Stomach (tissue), 19 donors: ENCODE measurements at places on chromosomes 11 and 22.

- H3K4me3 ChIP-seq: no peak overlapping the region
- H3K27ac ChIP-seq: no peak overlapping the region
- H3K4me1 ChIP-seq: no peaks in the 10 kb centered on the region
- no peak for DNase-seq
- H3K27me3 ChIP-seq: no peaks in the 10 kb centered on the region
Observed at GRCh38 chr11:70768346-70769095, 370.2 kb downstream of the CTTN start.

DNA sequence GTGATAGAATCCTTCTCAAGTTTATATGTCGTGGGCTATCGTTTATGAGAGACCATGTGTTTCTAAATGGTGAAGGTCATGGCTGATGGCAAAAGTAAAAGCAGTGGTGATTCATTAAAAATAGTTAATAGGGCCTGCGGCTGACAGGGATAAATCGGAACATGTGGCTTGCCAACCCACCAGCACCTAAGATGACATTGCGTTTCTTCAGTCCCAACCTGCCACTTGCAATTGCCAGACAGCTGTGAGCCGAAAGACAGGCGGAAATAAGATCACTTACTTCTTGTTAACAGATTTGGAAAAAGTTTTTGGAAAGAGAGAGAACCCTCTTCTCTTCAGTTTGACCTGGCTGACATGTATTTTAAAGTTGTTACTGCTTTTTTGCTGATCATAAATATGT is 131.5 kb upstream of the MPPED2 start:
- H3K27ac ChIP-seq: no peak overlapping the region
- H3K36me3 ChIP-seq: no peaks in the 10 kb centered on the region
- no peak for DNase-seq
- no peaks in the 10 kb centered on the region for H3K27me3 ChIP-seq
- H3K4me3 ChIP-seq: no peak overlapping the region
- no peaks in the 10 kb centered on the region for H3K4me1 ChIP-seq

DNA sequence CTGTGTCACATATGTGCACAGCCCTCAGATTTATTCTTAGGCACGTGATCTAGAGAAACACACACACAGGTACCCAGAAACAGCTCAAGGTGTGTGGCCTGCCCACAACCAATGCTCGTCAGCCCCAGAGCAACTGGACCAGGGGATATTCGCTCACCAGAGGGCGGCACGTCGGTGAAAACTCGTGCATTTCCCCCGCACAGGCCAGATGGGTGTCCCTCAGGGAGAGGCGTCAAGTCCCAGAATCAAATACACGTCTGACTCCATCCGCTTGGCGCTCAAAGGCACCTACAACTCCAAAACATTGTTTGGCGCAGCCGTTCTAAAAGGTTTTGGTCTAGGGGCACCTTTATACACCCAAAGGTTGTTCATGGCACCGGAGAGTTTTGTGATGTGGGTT is 429.0 kb downstream of the BRD1 start:
- no peaks in the 10 kb centered on the region for H3K27me3 ChIP-seq
- H3K27ac ChIP-seq: no peak overlapping the region
- H3K4me1 ChIP-seq: no peaks in the 10 kb centered on the region
- DNase-seq: peak; percentile 24
- no peaks in the 10 kb centered on the region for H3K36me3 ChIP-seq

- no peak for DNase-seq
- H3K27me3 ChIP-seq: no peaks in the 10 kb centered on the region
- H3K27ac ChIP-seq: peak overlapping the region; percentile 95
- H3K4me3 ChIP-seq: no peak overlapping the region
Observed at GRCh38 chr11:65579291-65579690, 3.4 kb downstream of the EHBP1L1 start.

- peak overlapping the region; percentile 99 for H3K27ac ChIP-seq
- no peaks in the 10 kb centered on the region for H3K27me3 ChIP-seq
- DNase-seq: no peak
- H3K36me3 ChIP-seq: peaks cover 12% of the 10 kb centered on the region
- peaks cover 69% of the 10 kb centered on the region for H3K4me1 ChIP-seq
- H3K4me3 ChIP-seq: peak overlapping the region; percentile 83
Observed at GRCh38 chr22:37562049-37562875, 2.0 kb downstream of the CDC42EP1 start.

GRCh38 chr11:75801362-75802020 is 13.5 kb upstream of the UVRAG start:
- no peaks in the 10 kb centered on the region for H3K4me1 ChIP-seq
- no peak overlapping the region for H3K27ac ChIP-seq
- DNase-seq: no peak
- H3K36me3 ChIP-seq: no peaks in the 10 kb centered on the region

DNA sequence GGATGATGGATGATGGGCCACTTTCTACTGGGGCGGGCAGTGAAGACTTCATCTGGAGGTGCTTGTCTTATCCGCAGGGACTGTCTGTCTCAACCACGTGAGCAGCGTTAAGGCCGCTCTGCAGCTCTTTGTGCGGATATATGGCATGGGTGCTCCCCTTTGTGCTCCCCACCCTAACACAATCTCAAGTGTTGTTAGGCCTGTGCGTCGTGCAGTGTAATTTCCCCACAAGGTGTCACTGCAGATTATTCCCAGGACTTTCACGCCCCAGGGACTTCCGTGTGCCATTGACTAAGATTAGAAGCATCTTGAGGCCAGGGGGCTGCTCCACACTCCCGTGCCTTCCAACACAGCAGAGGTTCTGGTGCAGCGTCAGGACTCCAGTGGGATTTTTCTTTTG is 65.3 kb downstream of the TBC1D22A start:
- H3K4me1 ChIP-seq: peaks cover 37% of the 10 kb centered on the region
- H3K27me3 ChIP-seq: no peaks in the 10 kb centered on the region
- H3K36me3 ChIP-seq: peaks cover 30% of the 10 kb centered on the region
- no peak for DNase-seq
- no peak overlapping the region for H3K27ac ChIP-seq

DNA sequence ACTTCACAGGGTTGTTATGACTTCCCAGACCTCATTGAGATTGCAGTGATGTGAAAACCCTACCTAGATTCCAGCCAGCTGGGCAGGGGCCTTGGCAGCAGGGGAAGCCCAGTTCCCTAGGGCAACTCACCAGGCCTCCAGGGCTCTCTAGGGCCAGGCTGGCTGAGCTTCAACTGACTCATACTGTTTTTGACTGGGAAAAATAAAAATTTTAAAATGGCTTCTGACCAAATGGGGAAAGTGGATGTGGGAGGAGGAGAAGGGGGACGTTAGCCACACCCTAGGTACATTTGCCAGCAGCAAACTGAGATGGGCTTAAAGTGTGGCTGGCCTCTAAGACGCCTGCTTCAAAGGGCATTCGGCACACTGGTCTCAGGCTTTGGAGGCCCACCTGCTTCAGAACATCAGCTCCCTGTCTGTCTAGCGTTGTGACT is 39.0 kb downstream of the BMAL1 start:
- no peak overlapping the region for H3K4me3 ChIP-seq
- H3K27me3 ChIP-seq: no peaks in the 10 kb centered on the region
- H3K36me3 ChIP-seq: no peaks in the 10 kb centered on the region
- no peak overlapping the region for H3K27ac ChIP-seq
- DNase-seq: no peak

DNA sequence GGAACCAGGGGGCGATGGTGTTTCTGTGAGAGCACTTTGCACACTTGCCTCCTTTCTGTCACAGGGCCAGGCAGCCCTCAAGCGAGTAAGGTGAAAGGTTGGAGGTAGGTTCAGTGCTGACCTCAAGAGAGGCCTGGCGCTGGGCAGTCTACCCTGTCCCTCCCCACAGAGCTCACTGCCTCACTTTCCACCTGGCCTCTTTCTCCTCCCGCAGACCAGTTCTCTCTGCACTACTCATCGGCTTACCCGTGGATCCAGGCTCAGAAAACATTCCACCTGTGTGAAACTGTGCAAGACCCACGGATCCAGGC is 16.8 kb downstream of the APOL5 start:
- H3K27me3 ChIP-seq: no peaks in the 10 kb centered on the region
- H3K27ac ChIP-seq: no peak overlapping the region
- no peaks in the 10 kb centered on the region for H3K4me1 ChIP-seq

- DNase-seq: peak; percentile 95
- peaks cover 29% of the 10 kb centered on the region for H3K36me3 ChIP-seq
- H3K4me1 ChIP-seq: peaks cover 14% of the 10 kb centered on the region
- H3K4me3 ChIP-seq: no peak overlapping the region
Observed at GRCh38 chr11:129861702-129862522, 33.5 kb downstream of the NFRKB start.

DNA sequence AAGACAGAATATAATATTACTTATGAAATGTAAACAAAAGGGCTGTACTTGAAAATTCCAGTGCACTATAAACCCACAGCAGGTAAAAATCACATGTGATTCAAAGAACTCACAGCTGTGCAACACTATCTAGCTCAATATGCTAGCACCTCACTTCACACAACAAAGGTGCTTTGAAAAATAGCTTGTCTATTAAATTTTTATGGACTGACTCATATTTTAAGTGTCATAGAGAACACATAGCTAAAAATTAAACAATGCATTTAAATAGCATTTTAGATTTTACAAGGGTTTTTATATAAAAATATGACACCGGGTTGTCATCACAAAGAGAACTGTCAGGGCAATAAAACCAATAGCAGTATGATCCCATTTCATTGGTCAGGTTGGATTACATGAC is 1390.5 kb upstream of the TENM4 start:
- H3K4me1 ChIP-seq: no peaks in the 10 kb centered on the region
- no peaks in the 10 kb centered on the region for H3K27me3 ChIP-seq
- no peak overlapping the region for H3K4me3 ChIP-seq
- DNase-seq: no peak
- no peak overlapping the region for H3K27ac ChIP-seq
- H3K36me3 ChIP-seq: no peaks in the 10 kb centered on the region

GRCh38 chr11:111549196-111549868 is 8.8 kb downstream of the LAYN start:
- H3K27me3 ChIP-seq: no peaks in the 10 kb centered on the region
- no peak overlapping the region for H3K27ac ChIP-seq
- peaks cover 13% of the 10 kb centered on the region for H3K36me3 ChIP-seq
- DNase-seq: no peak
- no peak overlapping the region for H3K4me3 ChIP-seq
- H3K4me1 ChIP-seq: no peaks in the 10 kb centered on the region

GRCh38 chr22:42961810-42962209 is 53.1 kb downstream of the PACSIN2 start:
- H3K36me3 ChIP-seq: peaks cover 7% of the 10 kb centered on the region
- peaks cover 46% of the 10 kb centered on the region for H3K4me1 ChIP-seq
- DNase-seq: no peak
- peak overlapping the region; percentile 73 for H3K27ac ChIP-seq
- H3K4me3 ChIP-seq: no peak overlapping the region

DNA sequence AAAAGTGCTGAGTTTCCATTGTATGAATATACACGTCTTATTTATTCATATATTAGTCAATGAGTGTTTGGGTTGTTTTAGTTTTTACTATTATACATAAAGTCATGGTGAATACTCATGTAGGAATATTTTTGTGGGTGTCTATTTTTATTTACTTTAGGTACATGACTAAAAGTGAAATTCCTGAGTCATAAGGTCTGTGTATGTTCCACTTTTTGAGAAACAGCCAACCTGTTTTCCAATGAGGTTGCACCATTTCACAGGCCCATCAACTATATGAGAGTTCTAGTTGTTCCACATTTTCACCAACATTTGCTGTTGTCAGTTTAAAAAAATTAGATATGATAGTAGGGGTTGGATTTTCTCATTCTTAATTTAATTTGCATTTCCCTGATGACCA is 6.6 kb upstream of the OR6X1 start:
- DNase-seq: no peak
- no peak overlapping the region for H3K27ac ChIP-seq
- H3K4me1 ChIP-seq: no peaks in the 10 kb centered on the region
- no peaks in the 10 kb centered on the region for H3K27me3 ChIP-seq
- H3K36me3 ChIP-seq: no peaks in the 10 kb centered on the region

- no peak overlapping the region for H3K27ac ChIP-seq
- no peaks in the 10 kb centered on the region for H3K27me3 ChIP-seq
- H3K4me3 ChIP-seq: no peak overlapping the region
- peak; percentile 26 for DNase-seq
Observed at GRCh38 chr11:84969103-84969502, 658.0 kb downstream of the DLG2 start.

DNA sequence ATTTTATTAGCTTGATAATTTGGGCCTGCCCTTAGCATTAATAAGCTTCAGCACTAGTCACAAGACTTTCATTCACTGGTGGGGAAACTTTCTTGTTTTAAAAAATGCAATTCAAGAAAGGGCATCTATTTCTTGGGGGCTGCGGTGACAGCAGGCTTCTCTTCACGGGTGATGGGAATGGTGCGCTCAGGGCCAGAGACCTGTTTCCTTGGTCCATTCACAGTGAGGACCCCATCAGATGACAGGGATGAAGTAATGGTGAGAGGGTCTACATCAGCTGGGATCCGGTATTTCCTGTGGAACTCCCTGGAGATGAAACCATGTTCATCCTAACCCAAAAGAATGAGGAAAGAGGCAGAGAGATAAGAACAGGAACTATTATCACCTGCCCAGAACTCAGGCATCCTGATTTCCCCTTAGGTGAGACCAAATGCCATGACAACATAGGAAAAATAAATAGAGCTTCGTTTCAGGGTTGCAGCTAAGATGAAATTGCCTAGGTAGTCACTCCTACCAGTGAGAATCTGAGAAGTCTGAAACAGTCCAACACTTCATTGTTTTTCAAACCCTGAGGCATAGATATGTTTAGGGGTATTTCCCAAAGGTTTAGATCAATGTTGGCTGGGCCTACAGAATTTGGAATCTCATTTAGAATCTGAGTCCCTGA is 2.8 kb downstream of the CRYAB start:
- H3K27ac ChIP-seq: no peak overlapping the region
- H3K27me3 ChIP-seq: peaks cover 14% of the 10 kb centered on the region
- no peaks in the 10 kb centered on the region for H3K4me1 ChIP-seq
- DNase-seq: no peak
- H3K36me3 ChIP-seq: no peaks in the 10 kb centered on the region

GRCh38 chr11:65416341-65416824 is 6.2 kb upstream of the NEAT1 start:
- peak; percentile 94 for DNase-seq
- no peaks in the 10 kb centered on the region for H3K27me3 ChIP-seq
- H3K36me3 ChIP-seq: peaks cover 27% of the 10 kb centered on the region
- H3K4me1 ChIP-seq: peaks cover 59% of the 10 kb centered on the region
- H3K4me3 ChIP-seq: peak overlapping the region; percentile 81
- peak overlapping the region; percentile 99 for H3K27ac ChIP-seq

GRCh38 chr11:102197670-102198139 is 87.5 kb downstream of the YAP1 start:
- H3K4me1 ChIP-seq: peaks cover 14% of the 10 kb centered on the region
- no peaks in the 10 kb centered on the region for H3K36me3 ChIP-seq
- DNase-seq: peak; percentile 63

DNA sequence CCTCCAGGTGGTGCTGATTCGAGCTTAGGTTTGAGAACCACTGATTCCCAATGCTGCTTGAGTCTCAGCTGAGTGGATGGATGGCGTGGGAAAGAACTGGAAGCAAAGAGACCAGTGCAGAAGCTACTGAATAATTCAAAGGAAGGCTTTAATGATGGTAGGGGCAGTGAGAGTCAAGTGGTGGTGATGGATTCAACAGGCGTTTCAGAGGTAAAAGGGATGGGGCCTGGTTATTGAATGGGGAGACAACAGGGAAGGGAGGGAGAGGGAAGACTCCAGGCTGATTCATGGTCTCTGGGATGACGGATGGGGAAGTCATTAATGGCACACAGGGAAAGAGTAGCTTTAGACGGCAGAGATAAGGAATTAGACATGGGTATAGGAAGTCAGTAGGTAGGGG is 104.3 kb upstream of the TBCEL start:
- H3K27me3 ChIP-seq: peaks cover 20% of the 10 kb centered on the region
- H3K4me3 ChIP-seq: no peak overlapping the region
- DNase-seq: no peak
- no peak overlapping the region for H3K27ac ChIP-seq
- no peaks in the 10 kb centered on the region for H3K4me1 ChIP-seq
- H3K36me3 ChIP-seq: no peaks in the 10 kb centered on the region
